ENCODE measurements at places on chromosomes 16 and 17.

- no peak for DNase-seq
Observed at GRCh38 chr16:8967132-8967821, 3.6 kb upstream of the USP7 start.

DNA sequence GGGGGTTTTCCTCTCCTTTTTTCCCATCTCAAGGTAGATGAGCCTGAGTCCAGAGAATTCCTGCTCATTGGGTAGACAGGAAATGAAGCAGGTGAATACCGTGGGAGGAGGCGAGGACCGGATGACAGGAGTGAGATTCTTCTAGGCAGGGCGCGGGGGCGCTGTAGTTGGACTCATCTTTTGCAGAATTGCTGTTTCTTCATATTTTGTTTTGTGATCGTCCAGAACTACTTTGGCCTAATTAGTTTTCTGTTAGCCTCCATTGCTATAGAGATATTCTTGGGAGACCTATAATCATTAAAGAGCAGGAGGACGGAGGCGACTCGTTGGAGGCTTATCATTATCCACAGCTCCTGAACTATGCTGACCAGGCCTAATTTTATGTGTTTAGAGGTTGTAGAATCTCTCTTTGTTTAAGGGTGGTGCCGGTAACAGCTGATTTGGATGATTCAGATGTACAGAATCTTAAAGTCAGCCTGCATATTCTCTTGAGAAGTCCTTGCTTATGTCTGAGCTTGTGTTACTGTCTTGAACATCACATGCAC is 650 bp downstream of the ATP6V0A1 start:
- no peak for DNase-seq

GRCh38 chr17:27873746-27874145 is 19.4 kb downstream of the LYRM9 start:
- DNase-seq: no peak

DNA sequence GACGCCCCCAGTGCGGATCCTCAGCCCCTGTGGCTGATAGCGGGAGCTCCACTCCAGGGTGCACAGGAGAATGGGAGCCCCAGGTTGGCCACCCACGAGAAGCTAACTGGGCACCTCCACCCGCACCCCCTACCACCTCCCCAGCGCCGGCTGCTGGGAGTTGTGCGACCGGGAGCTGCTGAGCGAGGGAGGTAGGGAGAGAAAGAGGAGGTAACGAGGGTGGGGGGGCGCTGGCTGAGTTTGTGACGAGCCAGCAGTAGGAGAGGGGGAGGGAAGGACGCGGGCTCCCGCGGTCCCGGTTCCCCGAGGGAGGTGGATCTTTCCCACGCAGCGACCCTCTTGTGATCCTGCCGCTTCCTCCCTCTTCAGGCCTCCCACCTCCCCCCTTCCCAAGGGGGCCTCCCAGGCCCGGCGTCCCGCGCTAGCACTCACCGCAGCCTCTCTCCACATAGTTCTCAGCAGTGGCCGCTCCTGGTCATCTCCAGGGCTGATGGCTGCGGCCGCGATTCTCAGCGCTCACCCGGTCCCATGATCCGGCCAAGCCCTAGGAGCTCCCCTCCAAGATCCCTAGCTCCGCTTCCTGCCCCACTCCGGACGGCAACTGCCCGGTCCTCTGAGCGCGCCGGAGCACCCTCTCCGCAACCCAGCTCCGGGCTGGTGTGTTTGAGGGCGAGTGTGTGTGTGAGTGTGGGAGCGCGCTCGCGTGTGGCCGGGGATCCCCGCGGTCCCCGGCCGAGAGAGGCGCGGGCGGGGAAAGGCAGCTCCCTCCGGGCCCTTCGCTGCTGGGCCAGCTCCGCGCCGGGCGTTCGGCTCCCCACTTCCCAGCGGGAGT is at the start of gene GRIN2A:
Gene GRIN2A, minus strand, starts transcription at position 207 of the 832 bp plus-strand sequence. CDS start 2,017 bp downstream, outside the sequence.
- DNase-seq: no peak

GRCh38 chr17:37024181-37024637 is 75.5 kb downstream of the AATF start:
- DNase-seq: no peak

GRCh38 chr16:7653746-7654461 is 321.3 kb downstream of the RBFOX1 start:
- DNase-seq: no peak

DNA sequence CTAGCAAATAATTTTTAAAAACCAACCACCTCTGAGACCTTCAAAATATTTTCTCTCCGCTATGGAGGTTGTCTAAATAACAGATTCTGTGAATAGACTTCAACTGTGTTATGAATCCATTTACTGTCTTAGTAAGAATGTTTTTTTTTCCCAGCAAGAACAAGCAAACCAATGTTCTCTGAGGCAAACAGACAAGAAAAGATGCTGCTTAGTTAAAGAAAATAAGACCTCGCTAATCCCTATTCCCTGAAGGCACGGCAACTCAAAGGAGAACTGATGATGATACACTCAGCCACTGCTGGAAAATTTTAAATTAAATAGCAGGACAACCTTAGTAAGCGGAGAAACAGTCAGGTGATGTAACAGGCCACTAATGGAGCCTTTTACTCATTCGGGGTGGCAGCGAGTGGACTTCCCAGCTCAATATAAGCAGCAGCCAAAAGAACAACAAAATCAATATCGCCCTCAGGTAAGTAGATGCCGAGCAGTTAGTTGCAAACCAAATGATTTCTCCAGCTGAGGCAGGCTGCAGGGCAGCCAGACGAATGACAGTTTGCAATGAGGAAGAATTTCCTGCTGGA is 81.8 kb downstream of the CPPED1 start:
- no peak for DNase-seq

GRCh38 chr17:14209215-14209614 is 27.4 kb downstream of the CDRT15 start:
- DNase-seq: no peak

GRCh38 chr16:25018972-25019617 is 3.9 kb upstream of the ARHGAP17 start:
- DNase-seq: no peak

DNA sequence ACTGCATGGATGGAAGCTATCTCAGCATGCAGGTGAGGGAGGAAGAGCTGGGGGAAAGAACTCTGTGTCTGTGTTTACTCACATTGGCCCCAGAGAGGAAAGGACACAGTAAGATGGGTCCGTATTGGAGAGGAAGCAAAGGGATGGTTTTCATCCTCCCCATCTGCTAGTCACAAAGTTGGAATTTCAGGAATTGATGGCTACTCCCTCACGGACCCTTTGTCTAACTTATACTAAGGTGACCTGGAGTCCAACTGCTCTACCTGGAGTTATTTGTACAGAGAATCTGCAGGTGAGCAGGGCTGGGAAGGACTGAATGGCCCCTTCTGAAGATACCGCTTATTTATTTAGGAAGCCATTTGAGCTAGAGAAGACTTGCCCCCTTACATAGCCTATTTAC is 55.1 kb downstream of the WNT3 start:
- no peak for DNase-seq

GRCh38 chr16:50313596-50314478 is 47.5 kb downstream of the ADCY7 start:
- DNase-seq: no peak

DNA sequence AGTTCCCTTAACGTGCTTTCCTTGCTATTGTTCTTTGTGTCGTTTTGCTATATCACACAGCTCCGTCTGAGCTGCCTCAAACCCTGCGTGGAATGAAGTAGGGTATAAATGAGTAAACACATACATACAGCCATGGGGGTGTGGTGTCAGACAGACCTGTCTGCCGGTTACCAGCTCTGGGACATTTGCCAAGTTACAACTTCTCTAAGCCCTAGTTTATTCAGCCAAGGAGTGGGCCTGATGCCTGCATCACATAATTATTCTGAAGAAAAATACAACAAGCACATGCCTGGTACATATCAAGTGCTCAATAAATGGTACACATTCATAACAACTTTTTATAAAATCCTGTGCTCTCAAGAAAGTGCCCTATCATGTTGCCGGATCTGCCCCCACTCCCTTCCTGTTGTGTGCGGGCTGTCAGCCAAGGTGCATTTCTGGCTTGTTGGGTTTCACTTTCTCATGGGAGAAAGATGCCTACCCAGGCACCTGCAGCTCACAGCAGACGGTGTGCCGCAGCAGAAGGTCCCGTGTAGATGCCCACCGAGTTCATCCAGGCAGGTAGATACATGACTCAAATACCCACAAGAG is 30.5 kb downstream of the SMPD3 start:
- DNase-seq: no peak

- no peak for DNase-seq
Observed at GRCh38 chr16:3980253-3981111, 100.0 kb upstream of the CREBBP start.

DNA sequence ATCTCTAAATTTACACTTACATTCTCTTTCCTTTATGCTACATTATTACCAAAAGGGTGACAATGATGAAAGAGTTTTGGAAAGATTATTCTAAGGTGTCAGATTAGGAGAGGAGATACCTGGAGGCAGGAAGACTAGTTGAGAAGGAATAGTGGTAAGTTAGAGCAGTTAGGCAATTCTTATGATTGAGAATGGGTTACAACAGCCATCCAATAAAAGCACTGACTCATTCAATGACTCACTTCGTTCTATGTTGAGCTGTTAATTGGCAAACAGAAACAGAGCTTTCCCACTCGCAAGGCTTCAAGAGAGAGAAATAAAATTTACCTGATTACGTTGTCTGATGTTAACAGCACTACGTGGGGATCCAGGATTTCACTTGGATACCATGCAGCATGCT is 5.8 kb downstream of the NUP88 start:
- DNase-seq: peak; percentile 95

GRCh38 chr17:11495613-11496012 is 102.7 kb upstream of the DNAH9 start:
- no peak for DNase-seq

GRCh38 chr16:31472709-31473203 is 804 bp downstream of the TGFB1I1 start:
- DNase-seq: peak; percentile 70

DNA sequence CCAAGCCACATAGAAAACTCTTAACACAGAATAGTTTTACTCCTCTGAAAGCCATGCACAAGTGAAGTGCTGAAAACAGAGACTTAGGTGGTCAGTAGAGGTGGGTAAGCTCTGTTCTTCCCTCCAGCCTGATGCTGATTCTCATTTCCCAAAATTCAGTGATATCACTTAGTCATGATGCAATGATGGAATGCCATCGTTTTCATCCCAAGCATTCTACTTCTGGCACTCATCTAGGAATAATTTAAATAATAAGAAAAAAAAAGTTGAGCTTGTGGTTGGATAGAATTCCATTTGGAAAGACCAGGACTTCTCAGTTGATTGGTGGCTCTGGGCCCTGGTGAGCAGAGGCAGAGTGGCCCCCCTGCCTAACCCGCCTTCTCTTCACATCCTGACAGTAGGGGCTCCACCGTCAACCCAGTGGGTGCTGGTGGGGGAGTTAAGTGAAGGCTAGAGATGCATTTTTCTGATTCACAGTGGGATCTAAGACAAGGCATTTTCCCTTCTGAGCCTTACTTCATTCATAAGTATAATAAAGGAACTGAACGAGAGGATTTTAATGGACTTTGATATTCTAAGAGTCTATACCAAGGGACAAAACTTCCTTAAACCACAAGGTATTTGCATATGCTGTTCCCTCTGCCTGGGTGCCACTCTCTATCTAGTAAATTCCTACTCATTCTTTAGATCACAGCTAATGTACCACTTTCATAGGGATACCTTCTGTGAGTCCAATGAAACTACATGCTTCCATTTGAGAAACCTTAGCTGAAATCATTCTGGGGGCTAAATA is 310.3 kb upstream of the DYNLRB2 start:
- DNase-seq: no peak

DNA sequence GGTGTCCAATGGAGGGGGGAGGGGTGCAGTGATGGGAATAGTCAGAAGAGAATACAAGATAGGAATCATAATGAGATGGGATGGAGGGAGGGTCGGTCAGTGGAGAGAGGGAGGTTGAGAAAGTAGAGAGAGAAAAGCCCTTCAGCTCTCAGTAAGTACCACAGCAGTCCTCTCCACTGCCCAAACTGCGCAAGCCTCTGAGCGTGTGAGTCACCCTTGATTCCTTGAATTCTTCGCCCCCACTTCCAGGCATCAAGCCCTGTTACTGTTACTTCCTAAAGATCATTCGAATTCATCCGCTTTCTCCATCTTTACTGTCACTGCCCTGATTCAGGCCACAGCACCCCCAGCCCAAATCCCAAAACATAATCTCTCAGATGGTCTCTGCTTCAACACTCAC is 2.5 kb downstream of the GUCY2D start:
- peak; percentile 31 for DNase-seq

- no peak for DNase-seq
Observed at GRCh38 chr17:81885454-81885853, 5.9 kb downstream of the ALYREF start.

DNA sequence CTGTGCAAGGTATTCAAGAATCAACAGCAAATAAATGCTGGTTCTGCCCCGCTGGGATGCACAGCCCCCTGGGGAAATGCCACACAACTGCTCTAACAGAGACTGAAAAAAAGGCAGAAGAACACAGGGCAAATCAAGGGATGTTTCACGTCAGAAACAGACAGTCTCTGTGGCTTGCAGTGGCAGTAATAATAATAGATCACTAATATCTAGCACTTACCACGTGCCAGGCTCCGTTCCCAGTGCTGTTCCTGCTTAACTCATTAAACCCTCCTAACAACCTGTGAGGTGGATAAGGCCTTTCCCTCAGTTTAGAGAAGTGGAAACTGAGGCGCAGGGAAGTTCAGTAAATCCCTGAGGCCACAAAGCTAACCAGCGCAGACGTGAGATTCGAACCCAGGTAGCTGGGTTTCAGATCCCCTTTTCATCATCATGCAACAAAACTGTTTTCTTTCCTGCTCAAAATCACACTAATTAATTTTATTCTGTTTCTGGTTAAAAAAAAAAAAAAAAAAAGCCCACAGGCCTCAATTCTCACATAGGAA is 36.7 kb downstream of the ARHGAP17 start:
- DNase-seq: no peak

DNA sequence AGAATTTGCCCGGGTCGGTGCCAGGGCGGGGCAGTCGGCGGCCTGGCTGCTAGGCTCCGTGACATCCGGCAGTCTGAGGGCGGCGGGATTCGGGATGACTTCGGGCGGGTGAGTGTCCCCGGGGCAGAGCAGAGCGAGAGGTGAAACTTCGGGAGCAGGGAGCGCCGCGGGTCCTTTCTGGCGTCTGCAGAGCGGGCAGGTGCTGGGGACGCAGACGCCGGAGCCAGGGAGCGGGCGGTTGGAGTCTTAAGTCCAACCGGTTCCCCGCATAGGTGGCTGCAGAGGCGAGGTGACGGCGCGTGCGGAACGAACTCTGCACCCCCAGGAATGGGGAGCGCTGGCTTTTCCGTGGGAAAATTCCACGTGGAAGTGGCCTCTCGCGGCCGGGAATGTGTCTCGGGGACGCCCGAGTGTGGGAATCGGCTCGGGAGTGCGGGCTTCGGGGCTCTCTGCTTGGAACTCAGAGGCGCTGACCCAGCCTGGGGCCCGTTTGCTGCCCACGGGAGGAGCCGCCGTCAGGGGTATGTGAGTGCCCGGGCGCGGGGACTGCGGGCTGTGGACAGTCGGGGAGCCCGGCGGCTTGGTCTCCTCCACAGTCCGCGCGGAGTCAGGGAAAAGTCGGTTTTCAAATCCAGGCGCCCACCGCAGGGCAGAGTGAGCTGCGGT is at the start of gene B4GALNT2:
Gene B4GALNT2, plus strand, starts transcription at position 71 of the 666 bp plus-strand sequence. Its CDS starts 24 bp downstream, at position 95.
- DNase-seq: no peak

Measured in AG09309 (cell line).